CD4-positive, alpha-beta T cell treated with Interleukin-4 for 1 hour (primary cell): ENCODE measurements at places on chromosomes 2 and 18.

GRCh38 chr2:136008205-136008865 is 22.9 kb upstream of the DARS1 start:
- DNase-seq = peak; percentile 88

DNA sequence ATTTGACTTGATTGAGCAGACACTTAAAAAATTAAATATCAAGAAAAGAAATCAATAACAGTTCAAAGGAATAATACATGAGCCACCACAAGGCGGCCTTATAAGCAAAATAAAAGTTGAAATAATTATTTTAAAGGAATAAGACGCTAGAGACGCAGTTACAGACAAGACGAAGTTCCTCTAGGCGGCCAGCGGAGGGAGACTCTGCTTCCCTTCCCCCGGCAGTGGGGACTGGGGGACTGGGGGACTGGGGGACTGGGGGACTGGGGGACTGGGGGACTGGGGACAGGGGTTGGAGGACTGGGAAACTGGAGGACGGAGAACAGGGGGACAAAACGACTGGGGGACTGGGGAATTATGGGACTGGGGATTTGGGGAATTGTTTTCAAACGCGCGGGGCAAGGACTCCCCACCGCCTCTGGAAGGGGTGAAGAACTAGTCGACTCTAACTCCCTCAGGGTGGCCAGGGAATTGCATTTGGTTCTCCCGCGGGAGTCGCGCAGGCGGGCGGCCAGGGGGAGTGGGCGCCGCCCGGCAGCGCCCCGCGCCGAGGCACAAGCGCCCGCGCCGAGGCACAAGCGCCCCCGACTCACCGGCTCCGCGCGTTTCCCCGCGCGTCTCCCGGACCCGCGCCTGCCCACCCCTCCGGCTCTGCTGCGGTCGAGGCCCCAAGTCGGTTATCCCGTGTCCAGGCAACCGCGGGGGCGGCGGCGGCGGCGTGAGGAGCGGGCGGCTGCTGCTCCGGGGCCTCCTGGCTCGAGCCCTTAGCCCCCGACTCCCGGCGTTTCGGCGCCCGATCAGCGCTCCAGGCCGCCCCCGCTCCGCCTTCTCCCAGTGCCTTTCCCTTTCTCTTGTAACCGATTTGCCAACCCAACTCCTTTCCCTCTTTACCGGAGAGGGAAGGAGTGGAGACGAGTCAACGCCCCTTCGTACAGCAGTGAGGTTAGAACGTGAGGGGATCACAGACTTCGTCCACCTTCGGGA is at the start of gene CCDC178:
CCDC178 (minus strand) TSS at position 662 of the 984 bp plus-strand sequence. CDS start 28,633 bp downstream, outside the sequence.
- DNase-seq = no peak

DNA sequence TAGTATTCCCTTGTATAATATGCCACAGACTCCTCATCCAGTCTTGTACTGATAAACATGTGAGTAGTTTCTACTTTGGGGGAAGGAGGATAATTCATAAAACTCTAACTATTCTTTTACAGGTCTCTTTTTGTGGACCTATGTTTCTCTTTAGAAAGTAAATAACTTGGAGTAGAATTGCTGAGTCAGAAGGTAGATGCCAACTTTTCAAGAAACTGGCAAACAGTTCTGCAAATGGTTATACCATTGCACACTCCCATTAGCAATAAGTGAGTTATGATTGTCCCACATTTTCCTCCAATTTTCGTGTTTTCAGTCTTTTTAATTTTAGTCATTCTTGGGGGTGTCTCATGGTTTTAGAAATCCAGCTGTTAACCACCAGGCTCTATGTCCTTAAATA is 477.2 kb upstream of the LRRTM4 start:
- no peak for DNase-seq

DNA sequence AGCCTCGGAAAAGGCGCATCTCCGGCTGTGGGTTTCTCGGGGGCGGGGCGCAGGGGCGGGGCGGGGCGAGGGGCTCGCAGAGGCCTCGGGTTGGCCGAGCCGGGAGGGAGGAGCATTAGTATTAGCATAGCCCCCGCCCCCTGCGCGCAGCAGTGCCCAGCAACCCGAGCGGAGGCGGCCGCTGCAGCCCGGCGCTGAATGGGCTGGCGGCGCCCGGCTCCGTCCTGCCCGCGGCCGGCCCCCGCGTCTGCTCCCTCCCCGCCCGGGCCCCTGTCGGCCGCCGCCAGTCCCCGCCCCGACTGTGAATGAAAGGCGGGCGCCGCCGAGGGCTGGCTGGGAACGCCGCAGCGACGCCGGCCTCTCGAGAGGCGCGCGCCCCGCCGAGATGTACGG is at the start of gene EFR3B:
EFR3B (plus strand) TSS at position 149 of the 393 bp plus-strand sequence; CDS start at position 386, 237 bp downstream.
- peak; percentile 92 for DNase-seq

- no peak for DNase-seq
Measured at GRCh38 chr18:9806905-9807304, 78.9 kb upstream of the TXNDC2 start.

DNA sequence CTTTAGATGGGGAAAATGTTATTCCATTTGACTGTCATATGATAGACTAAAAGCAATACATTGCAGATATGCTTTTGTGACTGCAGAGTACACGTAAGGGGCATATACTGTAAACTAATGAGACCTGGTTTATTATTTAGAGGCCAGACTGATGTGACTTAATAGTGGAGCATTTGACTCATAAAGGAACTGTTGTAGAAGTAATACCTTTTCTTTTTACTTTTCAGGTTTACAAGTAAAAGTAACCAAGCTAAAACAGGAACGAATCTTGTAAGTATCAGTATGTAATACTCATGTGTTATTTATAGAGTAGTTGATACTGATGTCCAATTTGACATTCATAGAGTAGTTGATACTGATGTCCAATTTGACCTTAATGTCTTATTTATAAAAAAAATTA is 13.1 kb downstream of the RBBP8 start:
- no peak for DNase-seq

- DNase-seq = no peak
Measured at GRCh38 chr2:68340226-68341061, 20.7 kb upstream of the CNRIP1 start.

- no peak for DNase-seq
Measured at GRCh38 chr2:74149570-74150319, 2.0 kb upstream of the BOLA3 start.

- no peak for DNase-seq
Measured at GRCh38 chr18:75089748-75090327, 119.1 kb downstream of the PTGR3 start.

GRCh38 chr2:239550357-239550756 is 149.5 kb upstream of the HDAC4 start:
- no peak for DNase-seq

DNA sequence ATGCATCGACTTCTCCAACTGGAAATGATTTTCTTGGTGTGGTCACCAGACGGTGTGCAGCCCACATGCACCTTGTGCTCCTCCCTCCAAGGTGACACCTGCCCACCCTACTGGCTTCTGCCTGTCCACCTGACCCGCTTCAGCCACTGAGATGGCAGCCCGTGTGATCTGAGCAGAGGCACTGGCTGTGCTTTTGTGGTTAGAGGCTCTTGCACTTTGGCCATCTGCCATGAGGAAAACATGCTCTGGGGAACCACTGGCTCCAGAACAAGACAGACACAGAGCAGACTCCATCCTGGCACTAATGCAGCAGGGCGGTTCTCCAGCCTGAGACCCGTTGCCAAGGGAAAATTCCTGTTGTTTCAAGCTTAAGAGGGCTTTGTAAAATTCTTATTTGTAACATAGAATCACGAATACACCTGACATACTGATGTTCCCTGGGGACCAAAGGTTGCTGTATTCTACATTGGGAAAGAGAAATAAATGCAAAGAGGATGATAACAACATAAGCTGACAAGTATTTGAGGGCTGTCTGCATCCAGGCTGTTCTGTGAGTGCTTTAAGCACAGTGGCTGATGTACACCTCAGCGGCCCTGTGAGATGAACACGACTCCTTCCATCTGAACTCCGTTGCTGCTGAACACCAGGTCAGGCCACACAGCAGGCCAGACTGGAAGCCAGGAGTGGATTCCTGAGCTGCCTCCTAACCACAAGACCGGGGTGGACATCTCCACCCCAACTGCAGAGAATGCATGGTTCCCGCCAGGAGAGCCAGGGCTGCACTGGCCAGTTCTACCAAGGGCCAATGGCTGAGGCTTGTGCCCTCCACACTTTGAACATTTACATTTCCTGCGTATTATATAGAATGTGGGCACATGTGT is 820.4 kb downstream of the GALR1 start:
- no peak for DNase-seq

DNA sequence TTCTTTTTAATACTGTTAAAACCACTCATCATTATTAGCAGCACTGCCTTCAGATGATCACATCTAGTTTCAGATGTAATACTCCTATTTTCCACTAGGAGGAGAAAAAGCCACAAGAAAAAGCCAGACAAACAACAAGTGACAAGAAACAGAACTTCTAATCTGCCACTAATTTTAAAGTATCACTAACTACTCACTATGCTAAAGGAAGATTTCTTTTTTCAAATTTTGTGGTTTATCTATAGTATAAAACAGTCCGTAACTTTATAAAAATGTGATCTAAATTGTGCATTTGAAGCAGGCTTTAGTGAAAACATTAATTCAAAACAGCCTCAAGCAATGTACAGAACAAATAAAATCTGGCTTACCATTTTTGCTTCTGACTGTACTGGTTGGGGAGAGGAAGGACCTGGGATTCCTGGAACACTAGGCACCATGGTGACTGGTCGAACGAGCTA is 56.8 kb downstream of the ATF2 start:
- DNase-seq = no peak

DNA sequence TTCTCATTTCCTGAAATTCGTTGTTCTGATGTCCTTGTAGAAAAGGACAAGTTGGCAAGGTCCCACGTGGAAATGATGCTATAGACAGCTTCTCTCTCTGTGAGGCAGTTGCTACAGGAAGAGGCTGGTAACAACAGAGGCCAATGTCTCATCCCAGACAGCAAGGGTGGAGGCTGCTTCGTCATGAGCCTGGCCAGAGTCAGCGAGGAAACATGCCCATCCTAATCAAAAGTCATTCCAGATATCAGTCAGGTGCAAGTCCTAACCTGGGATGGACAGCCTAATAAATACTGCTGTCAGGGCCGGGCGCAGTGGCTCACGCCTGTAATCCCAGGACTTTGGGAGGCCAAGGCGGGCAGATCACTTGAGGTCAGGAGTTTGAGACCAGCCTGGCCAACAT is 6.4 kb upstream of the SMAD7 start:
- no peak for DNase-seq

DNA sequence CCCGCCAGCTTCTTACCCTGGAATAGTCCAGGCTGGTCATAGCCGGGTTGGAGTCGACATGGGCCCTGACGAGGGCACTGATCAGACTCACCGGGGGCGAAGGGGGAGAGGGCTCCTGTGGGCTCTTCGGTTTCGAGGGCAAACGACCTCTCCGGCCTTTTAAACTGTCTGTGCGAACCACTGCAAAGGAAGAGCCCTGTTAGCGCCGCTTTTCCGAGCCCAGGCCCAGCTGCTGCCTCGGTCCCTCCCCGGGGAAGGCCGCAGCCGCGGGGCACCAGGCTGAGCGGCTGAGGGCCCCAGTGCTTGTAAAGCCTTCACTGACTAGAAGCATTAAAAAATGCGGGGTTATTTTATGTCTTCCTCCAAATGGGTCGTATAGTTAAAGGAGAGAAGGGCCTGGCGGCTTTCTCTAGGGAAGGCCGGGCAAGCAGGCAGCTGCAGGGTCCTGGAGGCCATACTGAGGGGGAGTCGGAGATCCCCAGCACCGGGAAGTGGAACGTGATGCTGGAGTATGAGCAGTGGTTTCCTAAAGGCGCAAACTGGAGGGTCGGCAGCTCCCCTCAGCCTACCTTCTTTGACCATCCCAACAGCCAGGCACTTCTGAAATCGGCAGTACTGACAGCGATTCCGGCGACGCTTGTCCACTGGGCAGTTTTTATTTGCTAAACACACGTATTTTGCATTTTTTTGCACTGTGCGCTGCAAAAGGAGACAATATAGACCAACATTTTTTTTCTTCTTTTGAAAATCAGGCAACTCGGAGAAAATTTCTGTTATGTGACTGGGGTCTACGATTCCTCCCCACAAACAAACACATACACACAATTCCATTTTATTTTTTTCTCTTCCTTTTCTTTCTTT is 4.5 kb downstream of the NR4A2 start:
- no peak for DNase-seq

GRCh38 chr2:224393157-224393872 is 8.6 kb downstream of the FAM124B start:
- DNase-seq = no peak

- DNase-seq = no peak
Measured at GRCh38 chr2:30721668-30722647, 85.3 kb downstream of the CAPN13 start.

DNA sequence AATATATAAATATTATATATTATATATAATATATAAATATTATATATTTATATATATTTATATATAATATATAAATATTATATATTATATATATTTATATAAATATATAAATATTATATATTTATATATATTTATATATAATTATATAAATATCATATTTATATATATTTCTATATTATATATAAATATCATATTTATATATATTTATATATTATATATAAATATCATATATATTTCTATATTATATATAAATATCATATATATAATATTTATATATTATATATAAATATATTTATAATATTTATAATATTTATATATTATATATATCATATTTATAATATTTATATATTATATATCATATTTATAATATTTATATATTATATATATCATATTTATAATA is 321.4 kb downstream of the CDH2 start:
- DNase-seq = no peak

GRCh38 chr18:11953113-11953512 is 28.2 kb upstream of the IMPA2 start:
- no peak for DNase-seq

DNA sequence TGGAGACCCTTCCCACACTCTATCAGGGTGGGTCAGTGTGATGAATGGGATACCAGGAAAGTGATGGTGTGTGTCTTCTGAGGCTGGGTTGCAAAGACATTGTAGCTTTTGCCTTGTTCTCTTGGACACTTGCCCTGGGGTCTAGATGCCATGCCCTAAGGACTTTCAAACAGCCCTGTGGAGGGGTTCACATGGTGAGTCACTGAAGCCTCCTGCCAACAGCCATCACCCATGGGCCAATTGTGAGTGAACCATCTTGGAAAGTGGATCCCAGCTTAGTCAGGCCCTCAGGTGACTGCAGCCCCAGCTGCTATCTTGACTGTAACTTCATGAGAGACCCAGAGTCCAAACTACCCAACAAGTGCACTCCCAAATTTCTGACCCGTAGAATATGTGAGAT is 25.8 kb upstream of the IGFBP5 start:
- DNase-seq = no peak

- no peak for DNase-seq
Measured at GRCh38 chr2:181326661-181327060, 130.5 kb upstream of the ITGA4 start.

- DNase-seq = no peak
Measured at GRCh38 chr2:149768320-149768799, 180.8 kb upstream of the MMADHC start.

GRCh38 chr2:132875193-132875592 is 205.2 kb upstream of the LYPD1 start:
- DNase-seq = no peak

GRCh38 chr18:42830936-42831335 is 284.5 kb downstream of the RIT2 start:
- DNase-seq = no peak

DNA sequence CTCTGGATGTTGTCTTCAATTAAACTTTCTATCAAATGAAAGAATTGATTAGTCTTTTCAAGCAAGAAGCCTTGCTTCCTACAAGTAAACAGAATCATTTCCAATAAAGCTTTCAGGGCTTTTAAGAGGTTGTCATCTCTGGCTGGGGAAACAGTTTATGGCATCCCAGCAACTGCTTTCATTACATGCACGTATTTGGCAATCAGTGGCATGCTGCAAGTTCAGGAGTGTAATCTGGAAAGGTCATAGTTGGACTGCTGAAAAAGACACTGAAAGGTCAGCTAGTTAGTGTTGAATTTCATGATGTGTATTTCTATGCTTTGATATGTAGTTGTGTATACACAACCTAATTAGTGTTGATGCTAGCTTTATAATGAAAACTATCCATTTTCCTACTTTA is 332.9 kb downstream of the DSC3 start:
- no peak for DNase-seq
